Stimulated activated CD8-positive, alpha-beta memory T cell treated with anti-CD3 and anti-CD28 coated beads, Interleukin-15, amount 100 ng/mL, for 24 hours (primary cell): ENCODE measurements at places on chromosomes 7 and 10.

GRCh38 chr10:34141032-34141680 lies 673.9 kb downstream of the PARD3 start:
- no peak for DNase-seq

DNA sequence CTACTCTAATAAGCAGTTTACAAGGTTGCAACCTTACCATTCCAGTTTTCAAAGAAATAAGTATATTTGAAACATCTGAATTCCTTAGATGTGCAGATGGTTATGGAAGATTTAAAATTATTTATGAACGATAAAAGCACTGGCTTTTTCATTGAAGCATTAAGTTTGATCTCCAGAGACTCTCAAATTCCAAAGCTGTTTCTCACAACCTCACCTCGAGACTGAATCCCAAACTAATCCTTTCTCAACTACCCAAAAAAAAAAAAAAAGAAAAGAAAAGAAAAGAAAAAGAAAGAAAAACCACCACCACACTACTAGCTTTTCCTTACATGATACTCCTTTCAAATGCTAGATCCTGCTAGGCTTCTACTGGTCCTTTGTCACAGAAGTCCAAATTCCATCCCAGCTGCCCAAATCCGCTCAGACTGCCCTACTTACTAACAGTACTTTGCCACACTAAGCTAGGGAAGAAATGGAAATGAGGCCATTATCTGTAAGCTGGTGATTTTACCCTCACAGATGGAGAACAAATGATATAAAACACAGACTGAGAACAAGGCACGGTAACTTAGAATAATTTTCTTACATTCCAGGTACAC lies 100.6 kb upstream of the CDK1 start:
- no peak for DNase-seq

- DNase-seq, result no peak
These were observed 64.6 kb downstream of the WDR37 start for GRCh38 chr10:1120801-1121211.

DNA sequence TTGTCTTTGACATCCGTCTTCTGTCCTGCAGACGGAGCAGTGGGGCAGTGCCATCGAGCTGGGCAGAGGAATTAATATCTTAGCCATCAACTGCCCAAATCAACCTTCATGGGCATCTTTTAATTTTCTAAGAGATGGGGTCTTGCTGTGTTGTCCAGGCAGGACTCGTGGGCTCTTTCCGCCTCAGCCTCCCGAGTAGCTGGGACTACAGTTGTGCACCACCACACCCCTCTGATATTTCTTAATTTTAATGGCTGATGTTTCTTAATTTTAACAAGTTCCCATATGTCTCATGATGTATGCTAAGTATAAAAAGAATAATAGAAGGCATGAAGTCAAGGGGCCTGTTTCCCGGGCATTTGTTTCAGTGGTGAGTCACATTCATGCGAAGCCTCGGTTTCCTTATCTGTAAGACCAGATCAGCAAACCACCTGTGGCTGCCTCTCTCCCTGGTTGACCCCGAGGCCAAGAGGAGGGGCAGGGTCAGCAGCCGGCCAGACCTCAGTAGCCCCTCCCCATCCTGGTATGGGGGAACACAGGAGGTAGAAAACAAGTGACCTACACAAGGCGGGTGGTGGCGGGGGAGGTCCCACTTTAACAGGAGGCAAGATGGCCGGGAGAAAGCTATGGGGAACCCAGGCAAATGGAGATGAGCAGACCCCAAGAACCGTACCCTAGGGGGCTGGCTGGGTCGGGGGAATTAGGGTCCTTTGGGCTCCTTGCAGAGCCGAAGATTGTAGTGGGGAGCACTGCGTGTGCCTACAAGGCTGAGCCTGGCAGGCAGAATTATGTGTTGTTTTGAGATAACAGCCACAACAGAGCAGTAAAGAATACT lies 85.5 kb downstream of the CUX1 start:
- no peak for DNase-seq

DNA sequence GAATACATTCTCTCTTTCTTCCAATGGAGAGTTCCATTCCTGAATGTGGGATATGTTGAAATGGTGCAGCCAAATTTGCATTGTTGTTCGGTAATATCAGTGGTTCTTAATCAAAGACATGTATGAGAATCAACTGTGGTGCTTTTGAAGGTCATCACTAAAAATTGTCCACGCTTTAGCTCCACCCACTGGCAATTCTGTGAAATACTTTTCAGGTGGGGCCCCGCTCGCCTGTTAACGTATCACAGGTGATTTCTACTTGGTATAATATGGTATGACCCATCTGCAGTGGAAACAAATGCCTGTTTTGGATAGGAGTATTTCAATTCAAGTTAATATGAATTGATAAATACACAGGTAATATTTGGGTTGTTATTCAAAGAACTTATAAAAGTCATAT lies 178.4 kb downstream of the NSUN6 start:
- no peak for DNase-seq

DNA sequence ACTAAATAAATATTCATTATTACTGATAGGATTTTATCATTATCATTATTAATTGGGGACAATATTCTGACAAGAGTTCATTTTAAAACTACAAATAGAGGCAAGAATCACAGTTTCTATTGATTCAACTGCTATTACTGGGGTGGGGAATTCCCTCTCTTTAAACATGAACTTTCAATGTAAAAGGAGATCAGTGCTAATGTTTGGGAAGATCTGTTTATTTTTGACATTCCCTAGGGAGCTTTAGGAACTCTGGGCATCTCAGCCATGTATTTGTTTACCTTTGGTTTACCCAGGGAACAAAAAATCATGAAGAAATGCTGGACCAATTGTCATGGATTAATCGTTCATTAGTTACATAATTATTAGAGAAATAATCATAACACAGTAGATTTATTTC lies 443.2 kb upstream of the AKR1E2 start:
- DNase-seq, result no peak

DNA sequence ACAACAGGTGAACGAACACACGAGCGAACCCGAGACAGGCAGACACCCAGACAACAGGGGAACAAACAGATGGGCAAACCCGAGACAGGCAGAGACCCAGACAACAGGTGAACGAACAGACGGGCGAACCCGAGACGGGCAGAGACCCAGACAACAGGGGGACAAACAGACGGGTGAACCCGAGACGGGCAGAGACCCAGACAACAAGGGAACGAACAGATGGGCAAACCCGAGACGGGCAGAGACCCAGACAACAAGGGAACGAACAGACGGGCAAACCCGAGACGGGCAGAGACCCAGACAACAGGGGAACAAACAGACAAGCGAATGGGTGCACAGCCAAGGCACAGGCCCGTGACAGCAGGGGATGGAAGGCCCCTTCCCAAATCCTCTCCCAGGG lies 264.7 kb downstream of the ELFN1 start:
- DNase-seq, result no peak

DNA sequence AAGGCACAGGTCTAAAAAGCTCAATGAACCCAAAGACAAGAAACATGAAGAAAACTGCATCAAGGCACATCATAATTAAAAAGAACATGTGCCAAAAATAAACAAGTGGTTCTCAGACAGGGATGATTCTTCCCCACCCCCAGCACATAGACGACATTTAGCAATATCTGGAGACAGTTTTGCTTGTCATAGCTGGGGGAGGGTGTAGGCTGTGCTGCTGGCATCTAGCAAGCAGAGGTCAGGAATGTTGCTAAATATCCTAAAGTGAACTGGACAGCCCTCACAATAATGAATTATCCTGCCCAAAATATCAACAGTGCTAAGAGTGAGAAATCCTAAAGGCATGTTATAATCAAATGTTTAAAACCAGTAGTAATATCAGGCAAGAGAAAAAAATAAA lies 122.6 kb downstream of the MICU1 start:
- no peak for DNase-seq

GRCh38 chr7:134527979-134528371 lies 608 bp downstream of the AKR1B10 start:
- DNase-seq, result no peak

GRCh38 chr10:60417901-60418300 lies 28.2 kb upstream of the ANK3 start:
- DNase-seq, result no peak

- no peak for DNase-seq
These were observed 81.4 kb upstream of the MTPN start for GRCh38 chr7:136058546-136058945.

DNA sequence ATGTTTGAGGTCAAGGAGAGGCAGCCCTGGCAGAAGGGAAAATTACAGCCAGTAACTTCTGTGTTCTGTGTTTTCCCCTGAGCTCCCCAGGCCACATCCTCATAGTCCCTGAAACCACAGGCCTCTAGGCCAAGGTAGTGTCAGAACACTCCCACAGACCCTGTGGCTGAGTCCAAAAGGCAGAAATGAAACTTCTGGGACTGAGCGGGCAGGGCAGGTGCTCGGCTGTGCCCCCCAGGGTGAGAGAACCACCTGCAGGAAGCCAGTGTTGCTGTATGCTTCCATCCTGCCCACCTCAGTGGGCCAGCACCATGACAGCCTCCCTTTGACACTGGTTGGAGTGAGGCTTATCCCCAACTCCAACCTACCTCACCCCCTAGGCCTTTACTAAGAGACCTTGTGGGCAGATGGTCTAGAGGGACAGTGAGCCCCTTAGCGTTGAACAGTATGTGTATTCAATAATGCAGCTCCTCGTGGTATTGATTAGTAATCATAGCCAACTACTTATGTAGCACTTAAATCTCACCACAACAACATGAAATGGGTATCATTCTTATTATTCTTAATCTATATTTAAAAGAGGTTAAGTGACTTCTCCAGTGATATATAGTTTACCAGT lies 30.3 kb downstream of the PIK3CG start:
- DNase-seq, result no peak

DNA sequence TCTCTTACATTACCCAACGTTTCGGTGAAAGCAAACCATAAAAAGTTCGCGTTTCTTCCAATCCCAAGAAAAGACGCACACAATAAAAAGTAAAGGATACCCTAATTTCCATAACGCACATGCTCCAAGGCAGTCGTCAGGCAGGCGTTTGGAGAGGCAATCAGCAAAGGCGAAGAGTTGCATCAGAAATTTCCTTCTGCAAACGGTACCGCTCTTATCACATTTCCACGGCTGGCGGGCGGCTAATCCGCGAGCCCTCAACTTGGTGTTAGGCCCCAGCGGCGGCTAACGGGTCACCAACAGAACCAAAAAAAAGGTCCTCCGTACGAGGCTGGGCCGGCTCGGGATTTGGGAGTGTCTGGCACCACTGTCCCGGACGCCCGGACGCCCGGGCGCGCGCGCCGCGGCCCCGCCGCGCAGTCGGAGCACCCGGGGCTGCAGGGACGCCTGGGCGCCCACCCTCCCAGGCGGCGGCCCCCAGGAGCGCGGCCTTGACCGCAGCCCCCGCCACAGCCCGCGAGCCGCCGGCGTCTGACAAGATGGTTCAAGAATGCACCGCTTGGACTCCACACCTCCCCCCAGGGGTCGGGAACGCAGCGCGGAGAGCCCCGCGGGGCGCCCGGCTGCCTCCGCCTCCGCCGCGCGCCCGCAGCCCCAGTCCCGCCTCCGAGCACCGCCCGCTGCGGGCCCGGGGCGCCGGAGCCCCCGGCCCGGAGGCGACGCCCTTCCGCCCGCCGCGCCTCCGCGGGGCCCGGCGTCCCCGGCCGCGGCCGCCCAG lies 9.8 kb upstream of the GRB10 start:
- no peak for DNase-seq

- DNase-seq, result no peak
These were observed 26.9 kb downstream of the MYPN start for GRCh38 chr10:68135922-68136792.

- DNase-seq, result no peak
These were observed 700.4 kb downstream of the KCNMA1 start for GRCh38 chr10:76937181-76937600.

- no peak for DNase-seq
These were observed 30.9 kb downstream of the TRIM8 start for GRCh38 chr10:102675011-102675665.

- DNase-seq, result no peak
These were observed 24.5 kb downstream of the STEAP1 start for GRCh38 chr7:90178679-90179278.

GRCh38 chr7:68348401-68348800 lies 1249.9 kb upstream of the AUTS2 start:
- DNase-seq, result no peak

- DNase-seq, result no peak
These were observed 5.4 kb upstream of the NRF1 start for GRCh38 chr7:129605960-129606614.

GRCh38 chr7:75734586-75735458 lies 3.9 kb downstream of the HIP1 start:
- no peak for DNase-seq

- no peak for DNase-seq
These were observed 48.2 kb upstream of the GPR141 start for GRCh38 chr7:37635346-37635745.

- no peak for DNase-seq
These were observed 33.5 kb downstream of the FIGNL1 start for GRCh38 chr7:50416527-50417182.

GRCh38 chr7:81789406-81790119 lies 19.7 kb upstream of the HGF start:
- no peak for DNase-seq

GRCh38 chr10:131245475-131246059 lies 66.0 kb downstream of the TCERG1L start:
- no peak for DNase-seq

GRCh38 chr7:10703981-10704380 lies 269.7 kb upstream of the PHF14 start:
- no peak for DNase-seq

DNA sequence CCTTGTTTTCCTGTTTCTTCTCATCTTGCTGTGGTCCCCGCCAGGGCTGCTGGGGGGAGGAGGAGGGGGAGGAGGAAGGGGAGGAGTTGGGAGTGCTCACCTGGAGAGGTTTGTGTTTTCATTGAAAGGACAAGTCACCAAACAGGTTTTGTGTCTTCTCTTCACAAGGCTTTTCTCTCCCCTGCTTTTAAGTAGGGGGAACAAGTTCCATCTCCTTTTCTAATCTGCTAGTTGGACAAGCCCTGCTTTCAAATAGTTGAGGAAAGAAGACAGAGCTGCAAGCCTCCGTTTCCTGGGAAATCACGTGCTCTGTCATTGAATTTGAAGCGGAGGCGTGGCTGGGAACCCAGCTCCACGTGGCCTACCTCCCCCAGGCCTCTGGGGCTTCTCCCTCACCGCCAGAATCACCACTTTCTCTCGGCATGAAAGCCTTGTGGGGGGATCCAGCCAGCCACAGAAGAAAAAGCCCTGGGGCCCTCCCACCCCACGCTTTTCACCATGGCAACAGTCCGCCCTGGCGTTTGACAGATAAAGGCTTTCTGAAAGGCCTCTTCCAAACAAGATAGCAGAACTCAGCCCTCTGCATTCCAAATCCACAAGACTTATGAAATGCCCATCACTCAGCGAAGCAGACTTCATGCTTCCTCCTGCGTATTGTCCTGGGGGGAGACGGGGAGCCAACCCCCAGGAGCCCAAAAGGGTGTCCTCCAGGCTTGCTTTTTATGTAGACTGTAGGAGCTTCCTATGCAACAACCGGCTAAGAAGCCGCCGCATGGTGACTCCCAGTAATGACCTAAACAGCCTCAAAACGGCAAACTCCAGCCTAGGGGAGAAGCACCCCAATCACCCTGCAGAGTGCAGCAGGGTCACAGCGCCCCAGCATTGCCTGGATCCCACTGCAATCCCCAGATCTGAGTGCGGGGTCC lies 51.7 kb downstream of the PROSER2 start:
- peak; percentile 6 for DNase-seq

DNA sequence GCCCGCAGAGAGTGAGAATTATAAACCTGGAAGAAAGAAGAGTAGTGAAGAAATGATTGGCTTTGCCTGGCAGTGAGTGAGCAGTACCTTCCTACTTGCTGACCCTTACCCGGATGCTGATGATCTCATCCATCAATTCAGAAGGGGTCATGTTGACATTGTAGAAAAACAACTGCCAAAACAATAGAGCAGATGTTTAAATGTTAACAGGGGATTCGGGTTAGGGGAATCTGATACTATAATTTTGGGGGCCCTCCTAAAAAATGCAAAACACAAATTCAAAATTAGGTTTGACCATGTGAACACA lies 78.1 kb downstream of the MYOF start:
- DNase-seq, result no peak
